Activated CD4-positive, alpha-beta T cell treated with anti-CD3 and anti-CD28 coated beads for 48 hours (primary cell): ENCODE measurements at places on chromosomes 12 and 14.

DNA sequence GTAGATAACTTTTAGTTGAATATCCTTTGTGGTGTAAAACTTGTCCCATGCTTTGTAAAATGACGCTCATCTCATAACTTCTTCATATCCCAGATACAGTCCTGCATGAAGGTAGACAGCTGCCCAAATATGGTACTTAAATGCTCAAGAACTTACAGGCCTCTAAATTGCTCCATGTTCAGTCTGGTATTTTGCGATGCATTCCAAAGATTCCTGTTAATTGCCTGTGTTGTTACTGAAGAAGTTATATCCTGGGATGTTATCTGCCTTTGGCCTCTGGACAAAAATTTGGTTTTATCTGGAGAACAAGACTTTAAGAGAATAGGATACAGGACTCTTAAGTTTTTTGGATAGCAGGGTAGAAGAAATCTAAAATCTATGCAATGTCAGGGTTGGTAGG is 473.0 kb downstream of the PCNX1 start:
- DNase-seq = no peak

DNA sequence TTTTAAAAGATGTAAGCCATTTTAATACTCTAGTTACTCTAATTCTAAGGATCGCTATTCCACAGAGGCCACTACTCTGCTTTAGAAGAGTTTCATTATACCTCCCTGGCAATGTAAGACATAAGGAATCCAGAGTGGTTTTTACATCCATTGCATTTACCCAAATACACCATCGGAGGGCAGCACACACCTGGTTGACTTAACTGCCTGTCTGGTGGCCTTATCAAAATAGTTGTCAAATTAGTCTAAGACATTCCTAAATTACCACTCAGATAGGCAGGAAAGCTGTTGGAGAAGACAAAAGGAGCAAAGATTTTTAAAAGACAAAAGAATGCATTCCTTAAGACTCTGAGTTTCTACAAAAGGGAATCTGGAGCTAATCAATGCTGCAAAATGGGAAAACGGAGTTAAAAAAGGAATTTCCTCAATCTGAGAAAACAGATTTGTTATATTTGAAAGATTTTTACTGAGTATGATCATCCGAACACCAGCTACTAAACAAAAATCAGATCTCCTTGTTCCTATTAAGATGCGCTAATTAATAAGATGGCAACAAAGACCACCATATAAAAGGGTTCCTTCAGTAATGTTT is 33.8 kb upstream of the FGD4 start:
- peak; percentile 58 for DNase-seq

DNA sequence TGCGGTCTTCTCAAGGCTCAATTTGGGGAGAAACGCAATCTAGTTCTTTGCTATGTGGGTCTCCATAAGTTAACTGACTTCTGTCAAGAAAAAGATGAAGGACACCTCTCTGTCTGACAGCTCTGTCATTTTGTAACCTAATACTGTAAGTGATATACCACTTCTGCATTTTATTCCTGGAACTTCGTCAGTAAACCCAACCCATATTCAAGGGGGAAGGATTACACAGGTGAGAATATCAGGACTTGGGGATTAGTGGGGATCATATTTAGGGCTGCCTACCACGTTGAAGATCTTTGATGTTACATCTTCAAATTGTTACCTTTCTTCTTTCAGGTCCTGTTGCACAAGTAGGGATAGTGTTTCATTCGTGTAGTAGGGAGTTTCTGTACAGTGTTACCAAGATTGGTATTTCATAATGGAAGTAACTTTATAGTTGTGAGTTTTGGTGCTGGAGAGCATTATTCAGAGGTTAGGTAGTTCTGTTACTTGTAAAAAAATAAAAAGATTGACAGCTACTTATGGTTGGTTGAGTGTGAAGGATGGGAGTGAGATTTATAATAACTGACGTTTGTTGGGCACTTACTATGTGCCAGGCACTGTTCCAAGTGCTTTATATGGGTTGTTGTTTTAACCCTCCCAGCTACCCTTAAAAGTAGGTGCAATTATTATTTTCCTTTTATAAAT is 1.6 kb downstream of the TMEM260 start:
- DNase-seq = no peak

DNA sequence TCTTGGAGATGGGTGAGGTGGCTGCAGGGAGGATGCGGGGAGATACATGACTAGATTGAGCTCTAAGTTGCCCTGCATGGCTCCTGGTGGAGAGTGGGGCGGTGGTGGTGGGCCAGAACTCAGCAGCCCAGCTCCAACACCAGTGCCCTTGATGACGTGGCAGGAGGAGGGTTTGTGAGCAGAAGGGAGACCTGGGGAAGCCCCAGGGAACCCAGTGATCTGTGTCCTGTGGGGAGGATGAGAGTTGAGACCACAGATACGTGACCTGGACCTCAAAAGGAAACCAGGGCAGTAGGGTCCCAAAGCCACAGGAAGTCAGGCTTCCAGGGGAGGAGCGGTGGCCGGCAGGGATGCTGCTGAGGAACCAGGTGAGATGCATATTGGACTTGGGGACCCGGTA is 989.1 kb upstream of the TMEM132C start:
- DNase-seq = no peak

- no peak for DNase-seq
These were observed 233.4 kb downstream of the SPTSSA start for GRCh38 chr14:34228650-34228976.

- DNase-seq = no peak
These were observed 255.0 kb downstream of the AKAP6 start for GRCh38 chr14:32584079-32584478.

- DNase-seq = no peak
These were observed 193.5 kb downstream of the SLC2A13 start for GRCh38 chr12:39912211-39912980.

- no peak for DNase-seq
These were observed 90.6 kb upstream of the G2E3 start for GRCh38 chr14:30468354-30468753.

- DNase-seq = no peak
These were observed 500.5 kb downstream of the NAV3 start for GRCh38 chr12:78331181-78331580.

DNA sequence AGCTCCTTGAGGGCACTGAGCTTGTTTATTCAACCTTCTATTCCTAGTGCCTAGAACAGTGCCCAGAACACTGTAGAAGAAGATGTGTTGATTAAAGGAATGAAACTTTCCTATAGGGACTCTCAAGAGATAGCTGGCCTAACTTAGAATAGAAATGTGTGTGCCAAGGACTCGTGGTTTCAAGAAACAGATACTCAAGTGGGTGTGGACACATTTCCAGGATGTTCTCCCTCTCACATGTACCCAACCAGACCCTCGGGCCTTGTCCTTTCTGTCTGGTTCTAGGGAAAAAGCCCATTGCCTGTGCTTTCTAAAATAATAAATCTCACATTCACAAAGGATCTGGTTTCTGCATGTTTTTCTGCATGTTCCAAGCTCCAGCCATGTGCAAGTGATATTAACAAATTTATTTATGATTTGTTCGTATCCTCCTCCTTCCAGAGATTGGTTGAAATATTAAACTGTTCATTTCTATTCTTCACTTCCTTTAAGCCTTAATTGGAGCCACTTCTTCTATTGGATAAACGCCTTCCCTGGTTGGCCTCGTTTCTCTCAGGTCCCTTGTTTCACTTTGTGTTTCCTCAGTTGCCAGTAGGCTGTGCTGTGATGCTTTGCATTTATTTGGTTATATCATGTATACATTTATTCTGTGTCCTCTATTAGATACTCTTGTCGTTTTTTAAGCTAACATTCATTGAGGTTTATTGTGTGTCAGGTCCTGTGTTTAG is 89.8 kb downstream of the CRADD start:
- peak; percentile 45 for DNase-seq

GRCh38 chr12:114835031-114835430 is 151.1 kb upstream of the TBX3 start:
- no peak for DNase-seq

GRCh38 chr12:22893878-22894277 is 268.9 kb downstream of the ETNK1 start:
- DNase-seq = no peak

DNA sequence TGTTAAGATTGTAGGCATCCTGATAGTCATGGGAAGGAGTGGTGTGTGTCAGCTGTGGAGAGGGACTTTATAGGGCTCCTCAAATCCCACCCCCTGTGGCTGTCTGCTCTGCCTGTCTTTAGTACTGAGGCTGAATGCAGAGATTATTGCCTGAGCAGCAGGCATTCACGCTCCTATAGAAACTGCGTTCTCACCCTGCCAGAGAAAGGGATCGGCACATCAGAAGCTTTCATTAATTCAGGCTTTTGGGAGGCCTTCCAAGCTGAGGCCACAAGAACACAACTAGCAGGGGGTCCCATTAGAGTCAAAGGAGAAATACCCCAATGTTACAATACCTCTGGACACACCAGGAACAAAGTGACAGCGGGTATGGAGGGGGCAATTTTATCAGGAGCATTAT is 12.6 kb downstream of the KCNK10 start:
- DNase-seq = no peak

DNA sequence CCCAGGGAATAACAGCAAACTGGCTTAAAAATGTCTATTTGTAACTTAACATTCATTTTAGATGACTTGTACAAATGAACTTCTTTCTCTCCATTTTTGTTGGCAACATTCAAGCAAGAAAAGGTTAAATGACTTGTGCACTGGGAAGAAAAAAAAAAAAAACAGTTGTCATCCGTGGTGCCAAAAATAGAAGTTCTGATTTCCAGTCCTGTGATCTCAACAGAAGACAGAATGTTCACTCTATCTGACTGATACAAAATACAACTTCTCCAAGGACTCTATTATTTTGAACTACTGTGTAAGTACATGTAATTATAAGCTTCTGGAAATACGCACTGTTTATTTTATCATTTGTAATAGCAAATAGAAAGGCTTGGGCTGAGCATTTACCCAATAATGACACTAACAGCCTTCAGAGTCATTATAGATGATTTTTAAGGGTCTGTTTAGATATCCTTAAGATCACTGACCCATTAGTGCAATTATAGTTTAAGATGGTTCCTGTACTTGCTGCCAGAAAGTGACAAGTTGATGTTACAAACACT is 59.9 kb downstream of the LIN7A start:
- DNase-seq = no peak

GRCh38 chr12:26122061-26122680 is 2.7 kb downstream of the BHLHE41 start:
- peak; percentile 29 for DNase-seq

- no peak for DNase-seq
These were observed 33.1 kb upstream of the GNPNAT1 start for GRCh38 chr14:52824462-52824861.

- no peak for DNase-seq
These were observed 299.9 kb downstream of the ACSS3 start for GRCh38 chr12:81377771-81378170.

DNA sequence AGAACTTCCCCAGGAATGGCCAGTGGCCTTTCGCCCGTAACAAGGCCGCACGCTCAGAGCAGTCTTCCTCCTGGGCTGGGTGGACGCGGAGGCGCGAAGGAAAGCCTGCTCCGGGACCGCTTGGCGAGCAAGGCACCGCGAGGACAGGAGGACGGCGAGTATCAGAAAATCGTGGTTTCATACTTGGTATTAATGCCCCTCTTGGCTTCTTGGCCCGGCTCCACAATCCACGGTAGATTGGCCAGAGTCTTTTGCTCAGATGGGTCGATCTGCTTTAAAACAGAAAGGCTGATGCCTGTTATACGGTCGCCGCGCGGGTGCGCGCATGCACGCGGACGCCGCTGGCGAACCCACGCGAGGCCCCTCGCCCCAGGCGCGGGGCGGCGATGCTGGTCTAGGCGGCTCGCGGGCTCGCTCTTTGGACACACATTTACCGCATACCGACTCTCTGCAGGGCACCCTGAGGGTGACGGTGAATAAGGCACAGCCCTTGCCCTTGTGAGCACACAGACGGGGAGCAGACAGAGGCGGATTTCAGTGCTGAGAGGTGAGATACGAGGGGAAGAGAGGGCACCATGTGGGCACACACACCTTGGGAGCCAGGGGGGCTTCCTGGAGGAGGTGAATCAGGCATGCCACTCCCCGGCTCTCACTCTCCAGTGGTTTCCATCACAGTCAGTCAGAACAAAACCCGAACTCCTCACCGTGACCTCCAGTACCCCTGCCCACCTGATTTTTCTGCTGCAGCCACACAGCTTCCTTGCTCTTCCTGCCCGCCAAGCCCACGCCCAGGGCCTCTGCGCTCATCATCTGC is 100.7 kb downstream of the APAF1 start:
- DNase-seq = peak; percentile 57

- no peak for DNase-seq
These were observed 9.1 kb upstream of the KIF21A start for GRCh38 chr12:39451977-39452376.

DNA sequence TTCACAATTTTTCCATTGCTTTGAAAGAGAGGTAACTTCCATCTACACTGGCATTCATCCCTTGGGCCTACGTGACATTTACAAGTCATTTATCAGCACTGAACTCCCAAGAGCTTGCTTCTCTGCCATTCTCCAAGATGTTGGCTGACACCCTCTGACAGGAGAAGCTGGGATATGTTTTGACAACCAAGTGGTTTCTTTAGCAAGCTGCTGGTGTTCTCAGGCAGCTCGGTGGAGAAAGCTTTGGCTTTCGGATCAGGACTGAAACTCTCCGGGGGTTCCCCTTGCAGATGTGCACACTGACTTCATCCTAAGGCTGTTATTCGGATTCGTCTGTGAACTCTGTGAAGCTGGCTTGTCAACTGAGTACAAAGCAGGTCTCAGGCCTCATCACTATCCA is 15.7 kb downstream of the KCNA5 start:
- DNase-seq = no peak

GRCh38 chr14:104689109-104689880 is at the start of gene INF2:
Gene INF2 (plus strand): TSS chr14:104689618. CDS start chr14:104701366, 11,748 bp downstream.
- DNase-seq = peak; percentile 57

- DNase-seq = peak; percentile 8
These were observed 386.9 kb downstream of the ZFP36L1 start for GRCh38 chr14:68405961-68406360.

- no peak for DNase-seq
These were observed 41.8 kb upstream of the HIF1A start for GRCh38 chr14:61653507-61653906.

DNA sequence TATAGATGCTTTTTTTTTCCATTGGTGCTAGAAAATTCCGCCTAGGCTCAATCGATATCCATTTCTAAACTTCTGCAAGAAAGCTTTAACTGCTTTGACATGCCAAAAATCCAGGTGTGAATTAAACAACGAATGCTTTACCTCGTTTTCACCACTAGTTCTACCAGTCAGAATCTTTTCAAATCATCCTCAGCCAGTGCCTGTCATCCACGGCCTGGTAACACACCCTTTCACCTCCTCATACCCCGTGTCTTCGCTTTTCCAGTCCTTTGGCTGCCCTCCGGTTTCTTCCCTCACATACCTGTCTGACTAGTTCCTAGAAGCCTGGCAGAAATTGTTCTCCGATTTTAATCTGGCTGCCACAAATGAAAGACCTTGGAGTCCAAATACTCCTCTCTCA is 1.4 kb upstream of the PHC1 start:
- DNase-seq = peak; percentile 17

- DNase-seq = no peak
These were observed 31.9 kb downstream of the MBIP start for GRCh38 chr14:36288496-36288895.

DNA sequence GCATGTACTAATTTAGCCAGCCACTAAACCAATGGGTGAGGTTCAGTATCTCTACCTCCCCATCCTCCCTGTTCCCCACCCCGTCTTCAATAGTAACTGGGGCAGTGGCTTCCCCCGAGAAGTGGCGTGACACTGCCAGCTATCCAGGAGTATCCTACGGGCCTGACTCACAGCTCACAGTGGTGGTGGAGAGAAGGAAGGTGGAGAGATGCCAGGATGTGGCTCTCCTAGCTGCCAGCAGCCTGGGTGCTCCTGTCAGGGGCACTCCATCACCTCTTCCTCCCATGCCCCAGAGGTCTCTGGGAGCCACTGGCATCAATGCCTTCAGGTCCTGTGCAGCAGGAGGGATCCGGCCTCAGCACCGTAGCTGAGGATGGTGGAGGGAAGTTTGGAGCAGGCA is 49.0 kb downstream of the TSPAN11 start:
- no peak for DNase-seq
